NCI-H1092 treated with DMSO at 0.1 percent for 48 hours (cell line): ENCODE measurements at places on chromosomes 1 and 21.
A peak's percentile ranks its signal among the peaks of the same experiment; 100 is the strongest.

- DNase-seq: no peak
Measured at GRCh38 chr1:83807231-83807630, 191.7 kb downstream of the TTLL7 start.

GRCh38 chr1:198909973-198910372, 271.1 kb downstream of the PTPRC start:
- DNase-seq: no peak

GRCh38 chr21:29230551-29231261, 68.0 kb upstream of the BACH1 start:
- DNase-seq: no peak

DNA sequence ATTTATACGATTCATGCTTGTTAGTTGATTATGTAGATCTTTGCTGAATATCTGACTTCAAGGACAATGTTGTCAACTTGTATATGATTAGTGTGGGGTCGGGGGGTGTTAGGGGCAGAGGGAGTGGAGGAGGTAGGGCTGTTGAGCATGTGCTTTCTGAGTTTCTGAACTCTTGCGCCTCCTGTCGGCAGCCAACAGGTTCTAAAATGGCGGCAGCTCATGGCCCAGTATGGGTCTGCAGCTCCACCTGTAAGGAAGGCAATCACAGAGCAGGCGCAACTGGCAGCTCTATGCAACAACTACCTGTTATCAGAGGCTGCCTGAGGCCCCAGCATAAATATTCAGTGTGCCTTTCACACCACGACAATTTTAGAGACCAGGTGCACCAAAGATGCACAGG, 205.8 kb upstream of the PLXNA2 start:
- no peak for DNase-seq

DNA sequence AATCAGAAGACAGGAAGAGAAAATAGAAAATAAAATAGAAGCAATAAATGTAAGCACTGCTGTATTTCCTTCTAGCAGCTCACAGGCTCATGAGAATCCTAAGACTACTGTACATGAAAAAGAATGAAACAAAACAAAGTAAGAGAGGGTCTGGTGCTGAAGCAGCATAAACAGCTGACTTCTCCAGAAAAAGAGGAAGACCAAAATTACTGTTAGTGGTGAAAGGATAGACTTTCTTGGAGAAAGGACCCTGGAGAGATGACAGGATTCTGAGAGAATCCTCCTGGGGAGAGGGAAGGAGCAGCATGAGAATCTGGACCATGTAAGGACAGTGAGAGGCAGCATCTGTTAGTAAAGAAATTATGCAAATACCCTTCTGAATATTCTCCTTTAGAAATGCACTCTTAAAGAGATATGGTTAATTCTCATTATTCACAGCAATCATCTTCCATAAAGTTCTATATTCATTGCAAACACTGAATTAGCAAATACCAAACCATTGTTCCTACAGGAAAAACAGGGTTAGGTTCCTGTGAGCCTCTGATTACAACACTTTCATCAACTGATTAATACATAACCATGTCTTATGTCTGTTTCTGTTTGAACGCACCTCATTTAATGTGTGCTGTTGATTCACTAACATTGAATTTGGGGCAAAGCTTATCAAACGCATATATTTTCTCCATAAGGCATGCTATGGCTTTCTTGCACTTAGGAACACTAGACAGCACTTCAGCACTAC, 17.0 kb downstream of the SLC25A24 start:
- no peak for DNase-seq

DNA sequence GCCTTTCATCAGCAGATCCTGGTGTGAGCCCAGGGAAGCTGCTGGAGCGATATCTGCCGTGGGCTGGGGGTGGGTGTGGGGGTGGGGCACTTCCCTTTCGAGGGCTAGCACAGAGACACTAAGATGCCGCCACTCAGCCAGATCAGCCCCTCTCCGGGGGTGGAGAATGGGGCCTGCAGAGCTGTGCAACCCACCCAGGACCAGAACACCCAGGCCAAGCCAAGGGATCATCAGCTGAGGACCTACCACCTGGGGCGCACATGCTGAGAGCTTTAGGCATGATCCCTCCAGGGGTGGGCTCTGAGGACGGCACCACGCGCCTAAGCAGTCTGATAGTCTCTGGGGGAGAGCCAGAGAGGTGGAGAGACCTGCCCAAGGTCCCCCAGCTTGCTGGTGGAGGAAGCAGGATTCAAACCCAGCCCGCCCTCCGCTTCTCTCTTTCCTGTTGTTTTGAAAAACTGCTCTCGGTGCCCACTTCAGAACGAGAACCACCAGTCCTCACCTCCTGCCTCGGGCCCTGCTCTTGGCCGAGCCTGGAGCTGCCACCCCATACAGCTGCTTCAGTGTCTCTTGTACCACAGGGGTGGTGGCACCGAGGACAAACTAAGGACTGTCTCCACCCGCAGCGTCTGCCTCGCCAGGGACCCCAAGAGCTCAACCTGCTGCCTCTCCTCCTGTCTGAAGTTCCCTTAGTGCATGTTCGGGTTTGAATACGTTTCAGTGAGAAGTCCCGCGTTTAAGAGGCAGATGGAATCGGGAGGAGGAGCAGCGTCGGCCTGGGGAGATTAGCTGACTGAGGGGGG, 39.7 kb upstream of the RUNX3 start:
- DNase-seq: peak; percentile 36

DNA sequence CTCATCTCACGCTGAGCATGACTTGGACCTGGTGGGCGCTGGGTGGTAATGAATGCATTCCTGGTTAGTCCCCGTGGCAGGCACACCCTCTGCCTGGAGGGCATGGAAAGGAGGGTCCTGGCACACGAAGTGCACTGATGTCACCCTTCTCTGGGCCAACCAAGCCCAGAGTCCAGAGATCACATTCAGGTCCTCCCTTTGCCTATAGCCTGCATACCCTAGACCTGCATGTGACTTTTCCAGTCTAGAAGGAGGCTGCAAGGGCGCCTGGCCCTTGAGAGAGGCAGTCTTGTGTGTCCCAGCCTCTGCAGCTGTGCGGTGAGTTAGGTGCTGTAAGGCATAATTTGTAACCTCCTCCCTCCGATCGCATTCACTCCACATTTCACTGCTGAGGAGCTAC, 22.1 kb downstream of the PADI2 start:
- no peak for DNase-seq

DNA sequence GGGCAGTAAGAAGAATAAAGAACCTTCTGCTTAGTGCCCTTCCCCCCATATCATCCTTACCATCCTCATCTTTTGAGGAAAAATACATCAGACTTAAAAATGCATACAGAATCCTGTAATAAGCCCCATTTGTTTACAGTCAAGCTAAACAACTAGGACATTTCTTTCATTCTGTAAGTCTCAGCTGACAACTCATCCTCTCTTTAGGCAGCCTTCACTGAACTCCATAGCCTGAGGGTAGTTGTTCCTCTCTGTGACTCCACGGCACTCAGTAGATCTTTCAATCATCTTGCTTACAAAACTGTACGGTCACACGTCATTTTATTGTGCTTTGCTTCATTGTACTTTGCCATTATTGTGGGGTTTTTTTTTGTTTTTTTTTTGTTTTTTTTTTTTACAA, 82.5 kb downstream of the NRIP1 start:
- no peak for DNase-seq

GRCh38 chr1:77076759-77077158, 142.5 kb downstream of the PIGK start:
- DNase-seq: no peak

- no peak for DNase-seq
Measured at GRCh38 chr1:172485626-172486025, 41.8 kb upstream of the PIGC start.

- DNase-seq: no peak
Measured at GRCh38 chr1:86865973-86866637, 47.8 kb downstream of the SELENOF start.

GRCh38 chr1:246460406-246460805, 46.7 kb downstream of the SMYD3 start:
- no peak for DNase-seq

- DNase-seq: no peak
Measured at GRCh38 chr1:179340918-179341317, 24.9 kb upstream of the AXDND1 start.

DNA sequence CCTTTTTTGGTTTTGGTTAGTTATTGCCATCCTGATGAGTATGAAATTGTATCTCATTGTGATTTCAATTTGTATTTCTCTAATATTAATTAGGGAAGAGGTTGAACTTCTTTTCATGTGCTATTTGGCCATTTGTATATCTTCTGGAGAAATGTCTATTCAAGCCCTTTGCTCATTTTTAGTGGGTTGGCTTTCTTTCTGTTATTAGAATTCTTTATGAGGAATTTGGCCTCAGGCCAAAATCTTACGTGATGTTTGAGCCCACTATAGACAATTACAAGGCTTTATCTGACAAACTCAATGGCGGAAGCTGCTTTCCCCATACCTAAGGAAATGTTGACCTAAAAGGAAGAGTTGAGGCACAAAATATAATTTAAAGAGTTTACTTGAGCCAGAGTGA, 32.9 kb downstream of the IVNS1ABP start:
- no peak for DNase-seq

DNA sequence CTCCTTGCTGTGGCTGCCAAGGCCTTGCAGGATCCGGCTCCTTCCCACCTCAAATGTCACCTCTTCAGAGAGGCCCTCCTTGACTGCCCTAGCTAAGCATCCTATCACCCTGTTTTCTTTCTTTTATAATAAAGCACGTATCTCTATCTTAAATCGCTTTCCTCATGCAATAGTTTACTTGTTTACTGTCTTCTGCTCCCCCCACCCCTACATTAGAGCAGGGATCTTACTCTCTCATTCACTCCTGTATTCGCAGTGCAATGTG, 36.4 kb downstream of the MYOM3 start:
- no peak for DNase-seq

- no peak for DNase-seq
Measured at GRCh38 chr1:87115317-87115890, 201.0 kb downstream of the HS2ST1 start.

GRCh38 chr1:28374297-28374696, 4.8 kb downstream of the PHACTR4 start:
- DNase-seq: no peak

DNA sequence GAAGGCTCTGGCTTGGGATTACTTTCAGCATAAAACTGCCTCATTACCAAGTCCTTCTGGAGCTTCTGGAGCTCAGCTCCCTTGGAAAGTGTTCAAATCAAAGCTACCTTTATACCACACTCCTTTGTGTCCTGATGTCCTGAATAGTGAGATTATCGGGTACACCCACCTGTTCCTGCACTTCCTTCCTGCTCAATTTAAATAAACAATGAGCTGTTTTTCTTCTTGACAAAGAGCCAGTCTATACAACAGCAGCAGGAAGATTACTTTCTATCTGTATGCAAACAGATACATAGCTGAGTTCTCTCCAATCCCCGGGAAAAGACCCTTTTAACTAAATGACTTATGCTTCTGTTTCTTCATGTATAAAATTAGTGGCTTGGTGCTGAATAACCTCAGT, 258.0 kb upstream of the FMN2 start:
- DNase-seq: no peak

GRCh38 chr1:150994248-150994647, 12.2 kb downstream of the ANXA9 start:
- DNase-seq: no peak

- no peak for DNase-seq
Measured at GRCh38 chr1:9737057-9737456, 85.5 kb downstream of the PIK3CD start.

GRCh38 chr1:30679201-30679975, 44.0 kb downstream of the MATN1 start:
- no peak for DNase-seq

GRCh38 chr1:208431721-208432120, 187.5 kb upstream of the PLXNA2 start:
- no peak for DNase-seq

- DNase-seq: no peak
Measured at GRCh38 chr1:46087891-46088290, 44.5 kb downstream of the PIK3R3 start.

- no peak for DNase-seq
Measured at GRCh38 chr1:29695803-29696202, 459.5 kb downstream of the PTPRU start.

- peak; percentile 39 for DNase-seq
Measured at GRCh38 chr1:116909512-116910378, at the start of gene PTGFRN. TSS of gene PTGFRN (plus strand) at chr1:116909916. CDS start at chr1:116910204, 288 bp downstream.

DNA sequence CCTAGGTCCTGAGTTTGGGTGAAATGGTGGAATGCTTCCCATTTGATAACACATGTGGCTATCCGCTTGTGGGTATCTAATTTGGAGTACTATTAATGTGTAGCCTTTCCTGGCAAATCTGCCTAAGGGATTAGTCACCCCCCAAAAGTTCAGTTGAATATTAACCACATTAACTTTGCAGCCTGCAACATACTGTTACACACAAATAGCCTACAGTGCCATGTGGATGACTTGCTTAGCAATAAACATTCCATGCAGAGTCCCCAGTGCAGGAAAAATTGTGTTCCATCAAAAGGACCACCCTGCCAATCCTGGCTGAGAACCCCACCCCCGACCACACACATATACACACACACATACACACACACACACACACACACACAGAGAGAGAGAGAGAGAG, 303.3 kb upstream of the ESRRG start:
- no peak for DNase-seq

- no peak for DNase-seq
Measured at GRCh38 chr1:2499986-2500596, 24.0 kb downstream of the PLCH2 start.

DNA sequence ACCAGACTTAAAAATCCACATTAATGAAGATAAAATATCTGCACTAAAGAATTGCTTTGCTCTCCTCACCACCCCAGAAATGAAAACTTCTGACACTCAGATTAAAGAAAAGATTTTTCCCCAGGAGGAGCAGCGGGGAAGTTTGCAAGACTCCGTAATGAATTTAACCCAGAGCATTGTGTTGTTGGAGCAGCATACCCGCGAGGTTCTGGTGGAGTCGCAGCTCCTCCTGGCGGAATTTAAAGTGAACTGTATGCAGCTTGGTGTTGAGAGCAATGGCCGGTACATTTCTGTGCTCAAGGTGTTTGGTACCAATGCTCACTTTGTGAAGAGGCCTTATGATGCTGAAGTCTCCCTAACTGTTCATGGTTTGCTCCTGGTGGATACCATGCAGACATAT, 46.4 kb downstream of the VPS13D start:
- DNase-seq: no peak

DNA sequence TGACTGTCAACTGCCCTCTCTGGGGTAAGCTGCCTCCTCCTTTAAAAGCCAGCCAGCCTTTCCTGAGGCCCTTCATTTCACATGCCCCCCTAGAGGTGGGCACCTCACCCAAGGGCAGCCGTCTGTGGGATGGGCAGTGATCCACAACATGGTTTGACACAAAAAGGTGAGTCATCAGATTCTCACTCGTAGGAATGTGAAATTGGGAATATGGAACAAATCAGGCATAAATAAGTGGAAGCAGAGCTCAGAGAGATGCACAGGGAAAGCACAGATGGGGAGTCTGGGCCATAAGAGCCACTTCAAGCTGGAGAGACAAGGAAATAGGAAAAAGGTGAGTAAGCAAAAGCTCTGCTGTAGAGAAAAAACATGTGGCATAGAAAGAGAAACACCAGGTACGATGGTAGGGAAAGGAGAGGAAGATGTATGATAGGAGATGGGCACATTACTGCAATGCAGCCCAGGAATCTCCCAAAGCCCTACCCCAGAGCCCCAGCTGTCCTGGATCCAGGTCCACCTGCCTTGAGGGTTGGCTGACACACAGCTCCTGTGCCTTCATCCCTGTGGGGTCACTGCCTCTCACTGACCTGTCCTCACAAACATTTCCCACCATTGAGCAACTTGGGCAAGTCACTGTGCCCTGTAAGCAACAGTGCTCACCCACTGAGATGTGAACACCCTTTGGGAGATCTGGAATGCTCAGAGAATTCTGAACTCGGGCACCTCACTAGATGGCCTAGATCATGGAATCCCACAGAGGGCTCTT, 86.6 kb downstream of the ASTN1 start:
- DNase-seq: no peak
